ENCODE measurements at places on chromosomes 16 and 17.

- no peak for DNase-seq
Measured at GRCh38 chr17:9905902-9906301, 831 bp upstream of the RCVRN start.

GRCh38 chr16:65032387-65032786 is 89.5 kb downstream of the CDH11 start:
- no peak for DNase-seq

- DNase-seq = no peak
Measured at GRCh38 chr17:37344519-37344918, 31.3 kb upstream of the C17orf78 start.

DNA sequence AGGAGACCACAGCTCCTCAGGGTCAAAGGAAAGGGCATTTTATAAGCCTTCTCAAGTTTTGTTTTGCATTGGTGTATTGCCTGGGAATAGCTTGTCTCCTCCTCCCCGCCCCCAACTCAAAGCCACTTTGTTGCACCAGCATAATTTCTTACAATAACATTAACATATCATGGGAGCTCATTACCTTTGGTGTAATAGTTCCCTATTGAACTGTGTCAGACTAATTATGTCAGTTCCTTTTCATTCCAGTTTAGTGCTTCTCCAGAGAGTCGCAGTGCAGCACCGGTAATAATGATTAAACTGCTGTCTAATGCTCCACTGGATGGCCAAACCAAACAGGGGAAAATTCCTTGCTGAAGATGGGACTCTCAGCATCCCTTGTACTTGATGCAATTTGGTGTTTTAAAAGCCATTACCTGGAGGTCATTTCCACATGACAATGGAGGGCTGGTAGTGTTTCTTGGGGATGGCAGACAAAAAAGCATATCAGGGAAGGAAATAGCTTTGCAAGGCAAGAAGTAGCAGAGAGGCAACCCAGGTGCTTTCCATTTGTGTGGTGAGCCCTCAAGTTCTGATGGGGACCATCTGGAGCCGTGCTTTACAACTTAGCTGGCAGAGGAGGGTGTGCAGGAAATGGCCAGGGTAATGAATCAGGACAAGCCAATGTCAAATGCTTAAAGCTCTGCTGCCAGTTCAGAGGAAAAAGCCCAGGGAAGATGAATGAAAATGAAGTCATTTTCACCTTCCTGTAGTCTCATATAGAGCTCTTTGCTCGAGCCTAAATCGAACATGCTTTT is 91.5 kb upstream of the NLRP1 start:
- DNase-seq = no peak

DNA sequence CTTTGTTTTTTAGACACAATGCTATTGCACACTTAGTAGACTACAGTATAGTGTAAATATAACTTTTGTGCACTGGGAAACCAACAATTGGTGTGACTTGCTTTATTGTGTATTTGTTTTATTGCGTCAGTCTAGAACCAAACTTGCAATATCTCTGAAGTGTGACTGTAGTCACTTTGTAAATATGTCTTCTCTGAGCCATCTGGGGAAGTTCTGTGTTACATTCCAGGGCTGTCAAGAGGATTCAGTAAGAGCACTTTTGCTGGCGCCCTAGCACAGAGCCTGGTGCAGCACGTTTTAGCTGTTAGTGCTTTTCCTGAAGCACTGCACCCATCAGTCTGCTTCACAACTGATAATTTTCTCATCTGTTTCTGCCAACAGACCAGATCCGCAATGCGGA is 73.2 kb downstream of the NT5M start:
- DNase-seq = peak; percentile 60

DNA sequence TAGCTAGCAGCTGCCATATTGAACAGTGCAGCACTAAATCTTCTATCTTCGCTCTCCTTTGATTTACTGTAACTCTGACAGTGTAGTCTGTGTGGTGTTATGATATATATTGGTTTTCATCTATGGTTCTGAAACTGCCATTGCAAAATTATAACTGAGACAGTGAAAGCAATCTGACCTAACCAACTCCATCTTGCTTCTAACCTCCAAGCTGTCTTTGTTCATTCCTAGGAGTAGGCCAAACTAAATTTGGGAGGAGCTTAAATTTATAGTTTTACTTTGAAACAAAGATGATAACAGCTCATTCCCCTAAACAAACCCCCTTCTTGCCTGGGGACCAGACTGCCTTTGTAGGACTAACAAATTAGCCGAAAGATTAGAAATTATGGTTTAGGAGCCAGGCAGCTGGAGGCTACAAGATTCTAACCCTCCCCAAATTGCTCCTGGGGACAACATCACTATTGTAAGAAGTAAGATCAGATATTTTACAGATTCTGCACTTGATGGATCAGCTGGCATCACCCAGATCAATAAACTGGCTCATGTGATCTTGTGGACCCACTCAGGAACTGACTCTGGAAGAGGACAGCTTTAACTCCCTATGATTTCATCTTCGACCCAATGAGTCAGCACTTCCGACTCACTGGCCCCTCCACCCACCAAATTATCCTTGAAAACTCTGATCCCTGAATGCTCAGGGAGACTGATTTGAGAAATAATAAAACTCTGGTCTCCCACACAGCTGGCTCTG is 47.0 kb upstream of the FBXO47 start:
- peak; percentile 14 for DNase-seq

DNA sequence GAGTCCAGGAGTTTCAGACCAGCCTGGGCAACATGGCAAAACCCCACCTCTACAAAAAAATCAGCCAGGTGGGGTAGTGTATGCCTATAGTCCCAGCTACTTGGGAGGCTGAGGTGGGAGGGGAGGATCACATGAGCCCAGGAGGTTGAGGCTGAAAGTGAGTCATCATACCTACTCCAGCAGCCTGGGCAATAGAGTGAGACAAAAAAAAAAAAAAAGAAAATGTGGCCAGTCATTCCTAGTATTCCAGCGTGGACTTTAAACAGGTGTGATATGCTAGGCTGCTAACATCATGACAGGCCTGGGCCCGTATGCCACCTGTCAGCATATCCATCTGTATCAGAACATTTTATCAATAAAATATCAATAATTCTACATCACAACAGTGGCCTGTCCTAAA is 143.3 kb downstream of the AATF start:
- DNase-seq = no peak

- no peak for DNase-seq
Measured at GRCh38 chr17:69818467-69818866, 256.6 kb upstream of the KCNJ16 start.

GRCh38 chr17:82922646-82923045 is 82.8 kb upstream of the ZNF750 start:
- DNase-seq = no peak

GRCh38 chr17:60322056-60322387 is 69.9 kb downstream of the USP32 start:
- DNase-seq = no peak

DNA sequence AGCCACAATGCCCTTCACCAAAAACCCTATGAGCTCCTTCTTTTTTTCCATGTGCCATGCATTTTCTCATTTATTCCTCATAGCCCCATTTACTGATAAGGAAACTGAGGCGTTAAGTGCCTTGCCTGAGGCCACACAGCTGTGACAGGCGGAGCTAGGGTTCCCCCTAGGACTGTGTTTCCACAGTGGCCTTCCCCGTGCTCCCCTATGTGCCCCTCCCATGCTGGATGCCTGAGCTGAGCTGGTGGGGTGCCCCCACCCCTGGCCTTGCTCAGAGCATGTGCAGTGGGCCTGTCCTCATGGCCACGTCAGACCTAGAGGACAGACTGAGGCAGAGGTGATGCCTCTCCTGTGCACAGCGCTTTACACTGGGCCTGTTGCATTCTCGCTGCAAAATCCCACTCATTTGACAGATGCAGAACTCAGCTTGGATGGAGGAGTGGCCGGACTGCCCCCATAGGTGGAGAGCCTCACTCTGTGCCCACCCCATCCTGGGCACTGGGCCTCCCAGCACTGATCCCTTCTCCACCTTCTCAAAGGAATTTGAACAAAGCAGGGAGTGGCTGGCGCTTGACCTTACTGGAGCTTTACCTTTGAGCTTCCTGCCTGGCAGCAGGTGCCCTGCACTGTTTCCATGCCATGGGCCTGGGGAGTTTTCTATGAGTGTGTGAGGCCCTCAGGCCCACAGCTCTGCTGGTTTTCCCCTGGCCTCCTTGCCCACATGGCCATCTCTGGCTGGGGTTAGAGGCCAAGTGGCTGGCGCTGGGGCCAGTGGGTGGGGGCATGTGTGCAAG is 2.6 kb downstream of the MAP2K3 start:
- DNase-seq = no peak

DNA sequence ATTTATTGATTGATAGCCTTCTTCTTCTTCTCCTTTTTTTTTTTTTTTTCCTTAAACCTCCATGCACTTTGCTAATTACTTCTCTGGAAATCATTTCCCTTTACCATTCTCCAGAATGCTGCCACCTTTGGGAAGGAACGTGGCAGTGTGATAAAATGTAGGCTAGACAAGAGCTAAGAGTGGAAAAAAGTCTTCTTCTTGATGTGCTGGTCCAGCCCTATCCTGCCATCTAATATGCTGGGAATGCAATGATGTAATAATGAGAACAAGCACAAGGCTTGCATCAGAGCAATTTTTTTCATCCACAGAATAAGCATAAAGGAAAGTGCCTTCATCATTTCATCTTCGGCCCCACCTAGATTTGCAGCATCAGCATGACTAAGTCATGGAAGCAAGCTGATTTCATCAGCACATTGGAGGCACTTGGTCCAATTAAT is 128.7 kb upstream of the ZFHX3 start:
- DNase-seq = peak; percentile 87

DNA sequence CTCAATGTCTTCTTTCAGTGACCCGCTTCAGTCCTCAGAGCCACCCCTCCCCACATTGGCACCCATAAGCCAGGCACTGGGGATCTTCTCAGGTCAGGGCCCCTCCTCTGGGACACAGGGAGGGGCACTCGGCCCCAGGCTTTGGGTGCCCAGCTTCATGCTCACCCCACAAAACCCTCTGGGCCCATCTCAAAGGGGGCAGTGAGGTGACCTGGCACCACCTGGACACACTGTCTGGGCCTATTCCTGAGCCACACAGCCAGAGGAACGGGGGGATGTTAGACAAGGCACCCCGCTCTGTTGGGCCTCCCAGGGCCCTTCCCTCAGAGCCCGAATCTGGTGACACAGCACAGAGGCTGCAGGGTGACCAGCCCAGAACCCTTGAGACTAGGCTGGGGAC is 36.1 kb downstream of the TNFRSF13B start:
- no peak for DNase-seq

- no peak for DNase-seq
Measured at GRCh38 chr17:9676084-9676483, 30.8 kb downstream of the USP43 start.

DNA sequence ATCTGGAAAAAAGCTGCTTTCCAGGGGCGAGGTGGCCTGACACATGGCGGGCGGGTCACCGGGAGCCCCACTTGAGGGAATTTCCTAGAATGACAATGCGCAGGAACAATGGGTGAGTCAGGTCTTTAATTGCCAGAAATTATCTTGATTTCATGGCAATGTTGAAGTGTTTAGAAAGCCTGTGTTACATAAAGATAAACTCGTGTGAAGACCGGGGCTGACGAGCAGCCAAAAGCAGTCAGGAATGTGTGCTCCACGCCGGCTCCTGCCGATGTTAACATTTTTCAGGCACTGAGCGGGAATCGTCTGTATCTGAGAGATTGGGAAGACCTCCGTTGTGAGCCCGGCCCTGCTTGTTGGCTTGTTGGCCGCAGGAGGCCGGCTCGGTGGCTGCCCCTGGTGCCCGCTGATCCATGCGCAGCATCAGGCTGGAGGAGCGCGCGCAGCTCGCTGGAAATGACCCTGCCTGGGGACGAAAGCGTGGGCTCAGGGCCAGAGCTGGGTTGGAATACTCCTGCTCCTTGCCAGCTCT is 353.1 kb downstream of the FOXL1 start:
- peak; percentile 83 for DNase-seq

DNA sequence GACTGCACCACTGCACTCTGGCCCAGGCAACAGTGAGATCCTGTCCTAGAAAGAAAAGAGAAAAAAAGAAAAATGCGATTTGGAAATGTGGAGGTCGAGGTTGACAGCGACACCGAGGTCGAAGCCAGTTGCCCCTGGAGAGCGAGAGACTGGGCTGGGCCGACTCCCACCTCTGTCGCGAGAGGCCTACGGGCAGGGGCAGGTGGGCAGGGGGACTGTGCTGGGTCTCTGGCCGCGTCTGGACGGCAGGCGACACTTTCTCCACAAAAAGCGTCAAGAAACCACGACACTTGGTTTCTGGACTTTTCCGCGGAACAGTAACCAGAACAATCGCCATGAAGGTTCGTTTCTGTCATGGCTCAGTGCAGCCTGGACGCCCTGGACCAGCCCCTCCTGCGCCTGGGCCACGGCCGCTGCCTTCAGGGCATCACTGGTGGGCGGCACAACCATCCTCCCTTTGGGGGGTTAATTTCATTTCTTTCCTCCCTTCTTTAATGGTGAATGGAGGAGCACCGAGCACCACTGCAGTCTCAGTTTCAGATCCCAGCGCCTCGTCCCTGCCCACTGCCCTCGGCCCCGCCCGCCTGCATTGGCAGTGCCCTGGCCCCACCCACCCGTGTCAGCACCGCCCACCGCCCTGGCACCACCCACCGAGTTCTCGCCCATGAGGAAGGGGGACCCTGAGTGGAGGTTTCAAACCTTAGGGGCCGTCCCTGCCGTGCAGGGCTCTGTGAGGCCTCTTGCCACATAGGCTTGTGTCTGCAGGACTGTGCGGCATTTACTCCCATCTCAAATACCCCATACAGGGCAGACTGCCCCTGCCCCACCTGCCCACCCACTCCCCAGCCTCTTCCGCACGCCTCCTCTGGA is 18.5 kb upstream of the CDH15 start:
- no peak for DNase-seq

DNA sequence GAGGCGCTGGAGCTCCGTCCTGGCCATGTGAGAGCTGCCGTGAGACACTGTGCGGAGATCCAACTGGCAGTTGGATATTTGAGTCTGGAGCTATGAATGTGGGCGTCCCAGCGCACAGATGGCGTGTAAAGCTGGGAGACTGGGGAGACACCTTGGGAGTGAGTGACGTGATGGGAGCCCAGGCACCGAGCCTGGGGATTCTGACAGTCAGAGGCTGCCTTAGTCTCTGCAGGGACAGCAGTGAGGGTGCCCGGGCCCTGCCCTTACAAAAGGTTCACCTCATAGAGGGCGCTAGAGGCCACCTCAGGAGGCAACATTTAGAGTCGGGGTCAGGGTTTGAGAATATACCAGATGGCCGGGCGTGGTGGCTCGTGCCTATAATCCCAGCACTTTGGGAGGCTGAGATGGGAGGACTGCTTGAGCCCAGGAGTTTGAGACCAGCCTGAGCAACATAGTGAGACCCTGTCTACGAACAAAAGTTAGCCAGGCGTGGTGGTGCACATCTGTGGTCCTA is 194.1 kb upstream of the GSE1 start:
- DNase-seq = no peak

All from fibroblast of gingiva (primary cell).